SHP77 (cell line): ENCODE measurements at places on chromosomes 1 and 21.

DNA sequence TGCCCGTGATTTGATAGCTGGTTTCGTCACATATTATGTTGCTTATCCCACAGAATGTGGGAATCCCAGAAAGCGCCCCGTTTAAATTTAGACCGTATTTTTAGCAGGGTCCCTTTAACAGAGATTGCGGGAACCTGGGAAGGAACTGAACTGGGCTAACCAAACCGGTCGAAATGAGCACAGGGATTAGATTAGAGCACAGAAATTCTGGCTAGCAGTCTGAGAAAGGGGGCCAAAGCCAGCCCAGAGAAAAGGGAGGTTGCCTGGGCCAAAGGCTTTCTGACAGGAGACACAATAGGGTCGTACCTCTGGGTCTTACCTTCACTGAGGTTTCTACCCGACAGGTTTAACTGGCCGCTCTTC is 327 bp downstream of the LRRC40 start:
- DNase-seq, result no peak

GRCh38 chr1:242146652-242147051 is 147.8 kb upstream of the MAP1LC3C start:
- DNase-seq, result no peak

DNA sequence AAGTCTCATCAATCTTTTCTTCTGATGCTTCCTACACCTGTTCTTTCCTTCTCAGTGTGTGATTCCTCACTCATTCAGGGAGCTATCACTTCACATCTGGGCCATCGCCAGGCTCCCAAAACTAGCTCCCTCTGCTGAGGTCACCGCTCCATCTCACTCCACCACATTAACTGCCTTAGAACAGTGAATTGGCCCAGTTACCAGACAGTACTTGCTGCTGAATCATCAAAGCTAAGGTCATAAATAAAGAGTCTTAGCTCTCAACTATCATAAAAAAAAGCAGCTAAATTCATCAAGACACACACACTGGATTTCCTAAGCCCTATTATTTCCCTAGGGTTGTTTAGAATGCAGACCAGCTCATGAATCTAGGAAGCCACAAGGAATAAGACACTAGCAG is 18.8 kb upstream of the SRM start:
- no peak for DNase-seq

- no peak for DNase-seq
These were observed 273.9 kb upstream of the VAMP3 start for GRCh38 chr1:7497107-7497637.

DNA sequence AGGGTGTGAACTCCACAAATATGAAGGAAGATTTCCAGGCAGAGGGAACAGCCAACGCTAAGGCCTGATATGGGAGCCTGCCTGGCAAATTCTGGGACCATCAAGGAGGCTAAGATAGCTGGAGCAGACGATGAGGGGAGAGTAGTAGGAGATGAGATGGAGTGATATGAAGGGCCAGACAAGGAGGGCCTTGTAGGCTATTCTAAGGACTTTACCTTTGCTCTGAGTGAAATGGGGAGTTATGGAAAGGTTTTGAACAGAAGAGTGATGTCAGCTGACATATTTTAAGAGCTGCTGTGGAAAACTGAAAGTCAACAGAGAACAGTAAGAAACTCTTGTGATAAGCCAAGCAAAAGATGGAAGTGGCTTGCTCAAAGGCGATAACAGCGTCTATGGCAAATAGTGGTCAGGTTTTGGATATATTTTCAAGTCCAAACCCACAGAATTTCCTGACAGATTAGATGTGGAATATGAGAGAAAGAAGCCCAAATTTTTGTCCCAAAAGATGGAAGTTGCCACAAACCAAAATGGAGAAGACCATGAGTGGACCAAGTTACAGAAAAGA is 2.1 kb upstream of the TP53BP2 start:
- no peak for DNase-seq

DNA sequence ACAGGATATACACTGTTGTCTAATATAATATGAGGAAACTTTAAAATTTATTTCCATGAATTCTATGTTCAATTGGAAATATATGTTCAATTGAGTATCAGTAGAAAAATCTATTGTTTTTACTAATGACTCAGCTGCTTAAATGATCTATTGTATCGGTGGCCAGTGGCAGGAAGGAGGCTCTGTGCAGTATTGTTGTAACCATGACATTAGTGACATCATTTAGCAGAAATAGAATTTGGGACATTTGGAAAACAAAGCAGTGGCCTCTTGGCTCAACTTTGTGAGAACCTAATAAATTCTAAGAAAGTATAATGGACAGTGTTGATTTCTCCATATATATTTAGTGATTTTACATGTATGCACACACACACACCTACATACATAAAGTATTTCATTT is 257.4 kb downstream of the PDE4B start:
- DNase-seq, result no peak

GRCh38 chr1:108000620-108001111 is 35.7 kb upstream of the VAV3 start:
- DNase-seq, result peak; percentile 19

DNA sequence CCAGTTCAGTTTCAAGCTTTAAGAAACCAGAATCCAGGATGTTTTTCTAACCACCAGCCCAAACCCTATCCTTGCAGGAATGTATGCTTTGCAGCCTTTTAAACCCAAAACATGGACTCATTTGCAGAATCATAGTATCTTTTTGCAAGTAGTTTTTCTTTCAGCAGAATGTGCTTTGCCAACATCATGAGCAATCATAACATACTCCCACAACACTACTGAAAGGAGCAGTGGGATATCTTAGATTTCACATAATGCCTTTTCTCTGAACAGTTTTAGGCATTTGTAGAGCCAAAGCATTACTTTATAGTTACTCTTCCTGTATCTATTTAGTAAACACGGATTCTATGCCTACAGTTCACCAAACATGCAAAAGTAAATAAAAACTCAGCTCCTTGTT is 10.0 kb upstream of the SH2D2A start:
- DNase-seq, result no peak

GRCh38 chr1:112696578-112697314 is 10.2 kb downstream of the RHOC start:
- no peak for DNase-seq

DNA sequence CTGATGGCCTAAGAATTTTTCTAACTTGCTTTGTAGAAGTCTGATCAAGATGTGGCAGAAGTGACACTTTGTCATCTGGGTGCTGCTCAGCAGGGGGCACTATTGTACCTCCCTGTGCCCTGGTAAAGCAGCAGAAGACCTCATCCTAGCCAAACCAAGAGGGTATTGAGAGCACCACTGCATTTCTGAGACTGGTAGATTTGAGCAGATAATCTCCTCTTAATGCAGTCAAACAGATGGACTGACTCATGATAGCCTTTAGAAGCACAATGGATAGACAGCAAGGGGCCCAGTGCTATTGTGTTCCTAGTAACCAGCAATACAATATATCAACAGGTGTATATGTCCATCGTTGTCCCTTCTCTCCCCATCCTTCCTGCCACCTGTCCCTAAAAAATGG is 5.7 kb downstream of the TPM3 start:
- peak; percentile 81 for DNase-seq

GRCh38 chr21:25496825-25497482 is 110.3 kb downstream of the MRPL39 start:
- DNase-seq, result no peak

DNA sequence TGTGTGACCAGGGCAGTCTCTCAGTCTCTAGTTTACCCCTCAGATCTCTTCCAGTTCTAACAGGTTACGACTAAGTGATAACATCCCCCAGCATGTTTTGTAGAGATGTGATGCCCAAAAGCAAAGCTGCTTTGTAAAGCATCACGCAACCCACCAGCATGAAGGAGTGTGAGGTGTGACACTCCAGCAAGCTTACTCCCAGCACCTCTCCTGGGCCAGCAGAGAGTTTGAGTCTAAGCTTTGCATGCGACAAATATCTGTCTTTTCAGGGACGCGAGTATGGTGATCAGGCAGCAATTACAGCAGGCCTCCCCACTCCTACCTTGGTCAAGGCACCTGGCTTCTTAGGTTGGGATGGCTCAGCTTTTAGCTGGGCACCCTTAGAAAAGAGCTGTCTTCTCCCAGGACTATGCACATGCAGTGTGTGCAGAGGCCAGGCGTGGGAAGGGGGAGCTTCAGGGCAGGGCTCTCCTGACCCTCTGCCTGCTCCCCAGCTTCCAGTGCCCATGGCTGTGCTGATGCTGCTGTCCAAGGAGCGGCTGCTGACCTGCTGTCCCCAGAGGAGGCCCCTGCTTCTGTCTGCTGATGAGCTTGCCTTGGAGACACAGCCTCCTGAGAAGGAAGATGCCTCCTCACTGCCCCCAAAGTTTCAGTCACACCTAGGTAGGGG is 48.2 kb downstream of the ELK4 start:
- DNase-seq, result no peak

GRCh38 chr1:184194236-184194635 is 142.7 kb downstream of the TSEN15 start:
- no peak for DNase-seq

DNA sequence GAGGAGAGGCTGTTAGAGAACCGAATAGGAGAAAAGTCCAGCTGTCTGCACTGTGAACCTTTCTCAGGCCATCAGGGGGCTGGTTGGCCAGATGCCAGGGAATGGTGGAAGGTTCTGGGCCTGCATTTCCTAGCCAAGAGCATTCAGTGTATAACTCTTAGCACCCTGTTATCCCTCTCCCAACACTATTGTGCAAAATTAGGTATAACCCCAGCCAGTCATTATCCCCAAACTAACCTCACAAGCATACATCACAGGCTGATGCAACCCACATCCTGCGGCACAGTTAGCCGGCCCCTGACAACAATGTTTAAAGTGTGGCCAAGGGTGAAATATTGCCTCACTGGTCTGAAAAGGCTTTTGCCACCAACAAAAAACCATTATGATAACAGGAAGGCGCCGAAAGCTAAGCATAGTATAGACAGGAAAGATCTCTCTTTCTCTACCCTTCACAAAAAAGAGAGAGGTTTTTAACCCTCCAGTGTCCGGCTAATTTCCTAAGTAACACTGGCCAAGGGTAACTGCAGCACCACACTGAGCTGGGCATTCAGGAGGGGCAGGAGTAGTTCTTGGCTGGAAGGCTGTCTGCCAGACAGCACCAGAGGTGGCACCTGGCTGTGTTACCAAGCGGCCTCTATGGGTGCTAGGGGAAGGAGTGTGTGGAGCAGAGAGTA is 77.3 kb upstream of the BCAR3 start:
- DNase-seq, result peak; percentile 12

DNA sequence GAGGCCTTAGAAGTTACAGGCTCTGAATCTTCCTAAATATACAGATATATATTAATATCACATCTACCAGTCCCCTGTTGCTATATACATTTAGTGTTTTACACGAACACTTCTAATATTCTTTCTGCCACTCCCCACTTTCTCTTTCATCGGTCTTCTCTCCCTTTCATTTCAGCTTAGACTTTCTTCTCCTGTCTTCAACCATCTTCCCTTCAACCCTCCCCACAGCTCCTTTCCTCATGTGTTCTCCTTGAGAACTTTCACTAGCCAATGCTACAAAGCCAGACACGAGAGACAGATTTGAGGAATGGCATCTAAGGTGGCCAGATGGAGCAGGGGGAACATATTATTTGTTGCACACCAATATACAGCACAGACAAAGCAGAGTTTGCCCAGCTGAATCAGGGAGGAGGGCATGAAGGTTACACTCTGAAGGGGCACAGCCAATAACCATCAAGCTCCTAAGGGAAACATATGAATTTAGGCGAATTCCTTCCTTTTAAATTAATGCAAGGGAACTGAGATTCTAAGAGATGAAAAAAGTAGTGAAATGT is 84.1 kb upstream of the LBR start:
- DNase-seq, result no peak

DNA sequence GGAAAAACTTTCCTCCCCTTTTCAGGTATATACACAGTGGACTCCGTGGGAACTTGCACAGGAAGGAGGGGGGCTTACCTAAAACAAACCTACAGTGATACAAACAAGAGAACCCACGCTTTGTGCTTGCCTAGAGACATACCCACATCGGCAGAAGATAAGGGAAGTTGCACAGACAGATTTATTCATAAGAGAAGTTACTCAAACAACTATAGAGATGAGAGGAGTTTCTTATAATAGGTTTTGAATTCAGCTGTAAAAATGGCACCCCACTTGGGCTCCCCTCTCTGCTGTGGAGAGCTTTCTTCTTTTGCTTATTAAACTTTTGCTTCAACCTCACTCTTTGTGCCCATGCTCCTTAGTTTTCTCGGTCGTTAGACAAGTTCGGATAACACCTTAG is 1.8 kb upstream of the DUSP12 start:
- DNase-seq, result no peak

- no peak for DNase-seq
These were observed 183.4 kb downstream of the FGGY start for GRCh38 chr1:59480188-59480888.

DNA sequence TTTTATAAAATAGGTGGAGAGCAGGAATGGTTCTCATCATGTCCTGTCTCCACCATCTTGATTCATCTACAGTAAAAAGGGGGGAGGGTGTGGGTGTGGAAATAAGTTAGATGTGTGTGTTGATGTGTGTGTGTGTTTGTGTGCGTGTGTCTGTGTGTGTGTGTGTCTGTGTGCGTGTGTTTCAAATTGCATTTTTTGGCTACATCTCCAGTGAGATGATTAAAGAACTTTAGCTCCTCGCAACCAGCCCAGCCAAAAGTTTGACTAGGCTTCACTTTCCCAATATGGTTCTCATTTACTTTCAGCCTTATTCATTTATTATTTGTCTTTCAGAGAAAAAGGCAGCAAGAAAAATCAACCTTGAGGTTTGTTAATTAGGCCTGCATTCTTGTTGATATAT is 14.7 kb upstream of the HAO2 start:
- no peak for DNase-seq

DNA sequence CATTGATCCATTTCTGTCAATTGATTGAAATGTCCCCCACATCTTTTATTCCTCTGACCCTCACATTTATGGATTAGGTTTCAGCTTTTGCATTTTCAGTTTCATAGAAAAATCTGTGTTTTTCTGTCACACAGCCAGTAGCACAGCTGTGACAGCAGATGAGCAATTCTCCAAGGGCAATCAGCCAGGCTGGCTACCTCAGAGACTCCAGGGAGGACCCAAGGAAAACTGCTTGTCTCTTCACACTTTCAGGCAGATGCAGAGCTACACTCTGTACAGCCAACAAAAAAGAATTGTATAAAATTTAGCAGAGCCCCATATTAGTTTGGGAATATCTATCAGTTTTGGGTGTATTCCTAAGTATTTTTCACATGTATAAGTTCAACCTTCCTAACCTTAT is 257.2 kb downstream of the LRRC7 start:
- no peak for DNase-seq

DNA sequence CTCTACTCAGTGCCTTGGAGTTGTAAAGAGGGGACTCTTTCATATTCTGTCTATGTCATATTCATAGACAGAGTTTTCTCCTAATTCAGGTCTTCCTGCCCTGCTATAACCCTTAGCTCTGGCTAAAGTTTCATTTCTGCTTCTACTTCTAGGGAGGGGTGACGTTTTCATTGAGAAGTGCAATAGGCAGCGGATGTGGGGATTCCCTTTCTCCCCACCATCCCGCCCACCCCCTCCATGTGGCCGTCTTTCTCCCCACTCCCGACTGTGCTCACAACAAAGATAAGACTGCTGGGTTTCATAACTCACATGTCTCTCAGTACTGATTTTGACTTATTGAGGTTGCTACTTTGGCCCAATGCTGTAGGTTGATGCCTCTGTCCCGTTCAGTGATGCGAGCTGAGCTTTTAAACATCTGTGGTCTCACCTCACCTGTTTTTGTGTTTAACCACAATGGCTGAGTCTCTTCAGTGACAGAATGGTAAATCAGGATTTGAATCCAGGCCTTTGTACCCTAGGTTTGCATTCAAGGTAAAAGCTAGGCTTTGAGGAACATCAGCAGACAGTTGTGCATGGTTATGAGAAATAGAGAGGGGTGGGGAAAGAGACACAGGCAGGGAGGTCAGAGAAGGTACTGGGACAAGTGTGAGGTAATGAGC is 7.8 kb upstream of the KIF14 start:
- no peak for DNase-seq
